T-helper 1 cell (primary cell): ENCODE measurements at places on chromosomes 12 and 14.

DNA sequence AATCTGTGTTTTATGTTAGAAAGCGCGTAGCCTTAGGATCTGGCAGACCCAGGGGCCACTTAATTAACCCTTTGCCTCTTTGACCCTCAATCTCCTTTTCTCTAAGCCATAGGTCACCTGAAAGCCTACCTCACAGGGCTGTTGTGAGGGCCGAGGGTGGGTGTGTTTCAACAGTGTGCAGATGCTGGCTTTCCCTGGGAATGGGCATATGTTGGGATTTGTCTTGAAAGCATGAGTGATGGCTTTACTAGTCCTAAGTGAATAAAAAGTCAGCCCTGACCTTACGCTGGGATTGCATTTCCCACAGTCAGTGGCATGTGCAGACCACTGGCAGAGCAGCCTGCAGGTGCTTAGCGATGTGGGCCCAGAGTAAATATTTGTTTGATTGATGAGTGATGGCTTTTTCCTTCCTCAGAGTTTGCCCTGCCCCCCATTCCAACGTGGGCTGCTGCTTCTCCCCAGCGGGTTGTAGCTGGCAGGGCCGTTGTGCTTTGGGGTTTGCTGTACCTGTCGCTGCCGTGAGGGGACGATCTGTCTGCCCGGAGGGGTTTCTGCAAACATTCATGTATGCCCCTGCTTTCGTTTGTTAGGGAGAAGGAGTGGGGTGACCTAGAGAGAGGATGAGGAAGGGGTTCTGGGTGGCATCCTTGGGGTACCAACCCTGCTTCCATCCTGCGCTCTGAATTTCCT is 31.5 kb downstream of the MEG3 start:
- no peak for DNase-seq

DNA sequence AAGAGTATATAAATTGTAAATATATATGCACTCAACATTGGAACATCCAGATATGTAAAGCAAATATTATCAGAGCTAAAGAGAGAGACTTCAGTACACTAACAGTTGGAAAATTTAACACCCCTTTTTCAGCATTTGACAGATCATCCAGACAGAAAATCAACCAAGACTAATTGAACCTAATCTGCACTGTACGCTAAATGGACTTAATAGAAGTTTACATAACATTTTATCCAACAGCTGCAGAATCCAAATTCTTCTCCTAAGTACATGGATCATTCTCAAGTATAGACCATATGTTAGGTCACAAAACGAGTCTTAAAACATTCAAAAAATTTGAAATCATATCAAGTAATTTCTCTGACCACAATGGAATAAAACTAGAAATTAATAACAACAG is 229.1 kb upstream of the CLEC14A start:
- no peak for DNase-seq

DNA sequence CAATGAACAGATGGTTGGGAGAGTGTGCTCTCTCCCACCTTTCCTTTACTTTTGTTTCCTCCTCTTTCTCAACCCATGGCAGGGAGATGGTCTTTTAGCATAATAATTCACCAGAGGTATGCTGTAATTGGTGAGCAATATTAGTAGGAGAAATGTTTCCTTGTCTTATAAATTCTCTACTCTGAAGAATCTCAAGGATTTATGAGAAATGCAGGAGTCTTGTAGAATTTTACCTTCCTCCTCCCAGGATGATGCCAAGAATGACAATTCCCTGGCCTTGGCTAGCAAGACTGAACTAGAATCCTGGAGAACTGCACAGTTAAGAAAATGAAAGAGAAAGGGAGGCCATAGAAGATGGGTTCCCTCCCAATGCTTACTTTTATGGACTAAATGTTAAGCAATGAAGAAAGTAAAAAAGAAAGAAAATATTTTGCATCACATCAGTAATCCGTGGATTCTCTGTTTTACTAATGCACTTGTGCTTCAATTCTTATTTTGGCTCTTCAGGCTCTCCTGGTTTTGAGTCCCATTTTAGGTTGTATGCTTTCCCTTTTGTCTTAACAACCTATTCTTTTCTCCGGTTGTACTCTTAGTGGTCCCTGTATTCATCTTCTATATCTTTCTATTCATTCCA is 192.9 kb upstream of the GARIN6 start:
- DNase-seq: no peak

- no peak for DNase-seq
These were observed 176.1 kb downstream of the SLC25A21 start for GRCh38 chr14:36996133-36996856.

DNA sequence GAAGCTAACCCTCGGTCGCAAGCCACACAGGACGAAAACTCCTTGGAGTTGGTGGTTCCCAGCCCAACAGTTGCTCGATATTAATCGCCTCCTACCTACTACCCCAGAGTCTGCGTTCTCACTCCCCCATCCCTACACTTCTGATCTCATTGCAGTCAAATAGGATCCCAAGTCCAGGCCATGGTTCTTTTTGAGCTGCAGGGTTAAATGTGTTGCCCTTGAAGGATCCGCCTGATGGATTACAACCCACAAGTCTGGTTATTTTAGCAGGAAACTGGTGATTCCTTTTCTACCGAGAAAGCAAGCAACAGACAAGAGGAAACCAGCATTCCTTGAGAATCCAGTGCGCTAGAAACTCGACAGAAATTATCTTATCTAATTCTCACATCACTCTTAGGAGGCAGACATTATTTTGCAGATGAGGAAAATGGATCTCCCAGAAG is 785 bp upstream of the NIN start:
- DNase-seq: no peak

GRCh38 chr12:90333424-90333823 is 621.6 kb downstream of the CCER1 start:
- no peak for DNase-seq

DNA sequence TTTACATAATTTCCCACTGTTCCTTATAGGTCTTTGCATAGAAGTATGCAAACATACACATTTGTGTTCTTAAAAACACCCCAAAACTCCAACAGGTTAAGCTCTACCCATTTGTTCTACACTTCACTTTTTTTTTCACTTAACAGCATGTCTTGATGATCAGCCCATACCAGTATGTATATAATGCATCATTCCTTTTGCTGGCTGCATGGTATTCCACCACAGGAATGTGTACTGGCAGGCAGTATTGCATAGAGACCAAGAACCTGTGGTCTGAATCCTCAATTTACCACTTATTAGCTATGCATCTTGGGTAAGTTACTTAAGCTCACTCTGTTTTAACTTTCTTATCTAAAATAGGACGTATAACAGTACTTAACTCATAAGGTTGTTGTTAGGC is 65.5 kb downstream of the SAMD4A start:
- no peak for DNase-seq

DNA sequence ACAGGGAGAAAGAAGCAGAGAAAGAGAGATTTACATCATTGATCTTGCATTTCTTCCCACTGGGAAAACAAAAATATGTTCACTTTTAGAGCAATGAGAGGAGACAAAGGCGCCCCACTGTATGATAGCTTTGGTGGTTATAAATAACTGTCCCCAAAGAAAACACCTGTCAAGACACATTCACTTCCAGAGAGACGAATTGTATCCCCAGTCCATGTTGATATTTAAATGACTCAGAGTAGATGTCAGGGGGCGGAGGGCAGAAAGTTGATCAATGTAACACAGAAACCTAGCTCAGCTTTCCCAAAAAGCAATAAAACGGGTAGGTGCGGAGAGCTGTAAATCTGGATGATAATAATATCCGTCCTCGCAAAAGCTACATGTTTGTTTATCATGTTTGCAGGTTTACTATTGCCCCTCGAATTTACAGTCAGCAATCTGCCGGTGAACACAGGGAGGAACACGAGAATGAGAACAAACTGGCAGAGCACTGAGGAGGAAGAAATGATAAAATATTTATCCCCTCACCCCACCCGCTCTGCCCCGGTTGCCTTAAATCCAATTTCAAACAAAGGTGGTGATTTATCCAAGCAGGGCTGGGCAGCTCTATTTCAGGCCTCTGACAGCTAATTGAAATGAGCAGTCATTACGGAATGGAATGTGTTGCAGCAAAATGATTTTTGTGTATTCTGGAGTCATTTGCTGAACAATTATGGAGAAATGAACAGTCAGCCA is 84.4 kb downstream of the CMKLR1 start:
- no peak for DNase-seq

DNA sequence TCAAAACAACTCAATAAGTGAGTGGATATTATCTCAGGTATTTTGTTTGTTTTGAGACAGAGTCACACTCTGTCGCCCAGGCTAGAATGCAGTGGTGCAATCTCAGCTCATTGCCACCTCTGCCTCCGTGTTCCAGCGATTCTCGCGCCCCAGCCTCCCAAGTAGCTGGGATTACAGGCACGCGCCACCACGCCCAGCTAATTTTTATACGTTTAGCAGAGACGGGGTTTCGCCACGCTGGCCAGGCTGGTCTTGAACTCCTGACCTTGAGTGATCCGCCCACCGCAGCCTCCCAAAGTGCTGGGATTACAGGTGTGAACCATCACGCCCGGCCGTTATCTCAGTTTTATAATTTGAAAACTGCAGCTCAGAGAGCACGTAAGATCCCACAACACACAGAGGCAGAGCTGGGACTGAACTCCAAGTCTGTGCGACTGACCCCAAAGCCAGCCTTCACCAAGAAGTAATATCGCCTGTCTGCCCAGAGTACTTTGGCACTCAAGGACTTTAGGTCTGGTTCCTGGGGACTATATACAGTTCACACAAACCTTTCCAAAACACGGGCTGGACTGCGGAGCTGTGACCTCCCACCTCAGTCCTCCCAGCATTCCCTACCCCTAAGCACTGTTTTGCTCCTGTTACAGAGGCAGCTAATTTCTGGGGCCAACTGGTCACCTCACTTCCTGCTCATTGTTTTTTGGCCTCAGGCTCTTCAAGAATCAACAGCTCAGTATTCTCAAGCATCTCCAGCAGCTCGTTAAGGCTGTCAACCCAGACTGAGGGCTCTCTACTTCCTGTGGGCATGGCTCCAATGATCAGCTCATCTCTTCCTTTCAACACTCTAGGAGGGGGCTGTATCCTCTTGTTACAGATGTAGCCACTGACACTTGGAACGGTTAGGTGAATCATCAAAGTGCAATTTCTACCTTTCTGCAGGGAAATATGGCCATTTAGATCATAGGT is 22.5 kb downstream of the TESC start:
- no peak for DNase-seq

DNA sequence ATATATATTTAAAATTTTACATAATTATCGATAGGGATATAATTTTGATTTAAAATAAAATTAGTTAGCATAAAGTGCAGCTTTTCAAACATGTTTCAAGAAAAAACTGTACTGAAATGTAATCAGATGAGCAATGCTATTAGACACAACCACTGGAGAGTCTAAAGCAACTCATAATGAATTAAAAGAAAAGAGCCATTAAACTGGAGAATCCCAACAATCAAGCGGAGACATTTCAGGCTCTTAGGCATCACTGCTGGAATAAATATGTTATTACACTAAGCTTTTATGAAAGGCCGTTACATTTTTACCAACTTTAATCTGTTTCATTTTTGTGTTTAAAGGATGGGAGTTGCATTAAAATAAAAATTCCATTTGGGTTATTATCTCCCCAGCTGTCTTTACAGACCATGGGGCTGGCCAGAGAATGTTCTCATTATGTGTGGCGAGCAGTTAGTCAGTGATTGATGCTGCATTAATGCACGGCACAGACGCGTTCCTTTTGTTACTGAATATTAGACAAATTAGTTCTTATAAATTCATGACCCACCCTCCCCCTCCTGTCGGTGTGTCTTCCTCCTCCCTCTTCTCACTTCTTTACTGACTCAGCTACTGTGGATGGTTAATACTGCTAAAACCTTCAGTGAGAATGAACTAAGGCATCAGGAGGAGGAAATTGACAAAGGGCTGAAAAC is 156.8 kb downstream of the PDZRN4 start:
- DNase-seq: no peak

GRCh38 chr12:49923880-49924556 is 20.3 kb upstream of the FAIM2 start:
- DNase-seq: no peak
